ENCODE measurements at places on chromosomes 1 and 21.

GRCh38 chr1:167270349-167271092 is 49.8 kb downstream of the POU2F1 start:
- DNase-seq, result no peak

- DNase-seq, result no peak
Measured at GRCh38 chr1:212637902-212638301, 29.3 kb downstream of the ATF3 start.

DNA sequence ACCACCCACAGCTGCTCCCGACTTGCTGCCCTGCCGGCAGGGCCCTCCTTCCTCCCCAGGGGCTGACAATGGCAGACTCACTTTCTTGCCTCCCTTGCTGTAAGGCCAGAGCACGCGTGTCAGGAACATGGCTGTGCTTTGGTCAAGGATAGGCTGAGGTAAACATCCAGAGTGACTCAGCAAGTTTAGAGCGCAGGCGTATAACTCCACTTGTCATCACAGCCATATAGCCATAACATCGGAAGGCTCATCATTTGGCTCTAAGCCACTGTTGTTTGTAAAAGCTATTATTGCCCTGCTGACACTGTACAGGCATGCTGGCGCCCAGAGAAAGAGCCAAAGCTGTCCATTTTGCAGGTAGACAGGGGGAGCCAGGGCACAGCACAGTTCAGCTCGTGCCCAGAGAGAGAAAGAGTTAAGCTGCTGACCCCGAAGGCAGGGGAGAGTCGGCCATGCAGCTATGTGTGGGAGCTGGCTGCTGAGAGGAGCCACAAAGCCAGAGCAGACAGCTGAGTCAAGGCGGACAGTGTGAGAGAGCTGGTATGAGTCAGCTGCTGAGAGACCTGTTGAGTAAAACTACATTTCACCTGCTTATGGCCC is 60.6 kb downstream of the GNG4 start:
- no peak for DNase-seq

- DNase-seq, result no peak
Measured at GRCh38 chr1:71650119-71650518, 569.3 kb upstream of the ZRANB2 start.

DNA sequence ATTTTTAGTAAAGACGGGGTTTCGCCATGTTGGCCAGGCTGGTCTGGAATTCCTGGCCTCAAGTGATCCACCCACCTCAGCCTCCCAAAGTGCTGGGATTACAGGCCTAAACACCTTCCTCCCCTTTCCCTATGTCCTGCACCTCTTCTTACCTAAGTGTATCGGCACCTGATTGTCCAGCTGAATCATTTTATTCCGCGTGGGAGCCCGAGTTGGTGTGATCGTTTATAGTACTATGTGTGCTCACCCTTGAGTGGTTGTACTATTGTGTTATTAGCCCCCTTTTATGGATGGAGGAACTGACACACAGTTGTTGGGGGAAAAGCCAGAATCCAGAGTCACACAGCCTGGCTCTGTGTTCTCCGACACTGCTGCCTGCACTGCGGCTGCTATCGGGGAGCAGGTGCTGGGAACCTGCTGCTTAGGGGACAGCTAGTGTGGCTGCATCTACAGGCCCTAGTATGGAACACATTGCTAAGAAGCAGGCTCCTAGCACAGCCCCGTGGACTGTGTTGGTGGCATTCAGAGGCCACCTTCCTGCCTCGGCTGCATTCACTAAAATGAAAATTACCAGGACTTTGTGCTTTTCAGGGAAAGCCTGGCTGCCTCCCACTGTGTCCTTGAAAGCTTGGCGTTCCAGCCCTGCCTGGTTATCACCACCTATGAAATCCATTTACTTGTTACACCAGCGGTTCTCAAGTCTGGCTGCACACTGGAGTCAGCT is 21.6 kb downstream of the ENO1 start:
- no peak for DNase-seq

DNA sequence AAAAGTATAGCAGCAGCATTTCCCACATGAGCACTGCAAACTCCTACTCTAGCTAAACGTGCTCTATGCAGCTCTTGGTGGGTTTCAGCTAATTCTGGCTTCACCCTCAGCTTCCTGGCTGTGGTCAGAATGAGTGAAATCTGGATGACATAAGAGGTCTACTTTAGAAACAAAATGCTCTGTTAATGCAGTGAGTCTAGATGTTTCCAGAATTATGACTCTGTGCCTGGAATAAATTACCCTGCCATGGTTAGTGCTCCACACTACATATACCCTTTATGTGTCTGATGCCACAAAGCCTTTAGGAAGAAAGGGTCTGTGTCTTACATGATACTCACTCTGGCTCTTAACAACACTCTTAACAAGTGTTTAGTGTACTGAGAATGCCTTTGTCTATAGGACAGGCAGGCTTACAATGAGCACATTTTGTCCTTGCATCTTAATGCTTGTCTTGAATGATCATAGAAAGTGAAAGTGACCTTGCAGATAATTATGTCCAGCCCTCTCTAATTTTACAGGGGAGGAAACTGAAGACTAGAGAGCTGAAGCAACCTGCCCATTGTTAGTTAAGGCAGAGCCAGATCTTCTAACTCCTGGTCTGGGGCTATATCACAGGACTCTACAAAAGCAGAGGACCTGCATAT is 9.2 kb downstream of the S100A10 start:
- DNase-seq, result no peak

DNA sequence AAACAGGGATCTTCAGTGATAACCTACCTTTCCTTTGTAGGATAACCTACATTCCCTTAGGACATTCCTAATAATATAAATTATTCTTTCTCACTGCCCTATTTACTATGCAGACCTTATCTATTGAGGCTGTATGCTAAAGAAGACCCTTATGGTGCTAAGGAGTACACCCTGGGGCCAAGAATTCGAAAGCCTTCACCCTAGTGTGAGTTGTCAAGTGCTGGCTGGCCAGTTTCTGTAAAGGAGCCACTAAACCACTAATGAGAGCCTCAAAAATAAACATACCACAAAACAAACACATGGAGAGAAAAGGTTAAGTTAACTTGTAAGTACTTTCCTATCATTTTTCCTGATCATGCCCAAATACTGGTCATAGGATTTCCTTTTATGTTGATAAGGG is 315.0 kb upstream of the CAMK1G start:
- no peak for DNase-seq

GRCh38 chr1:240306673-240307072 is 215.0 kb downstream of the FMN2 start:
- DNase-seq, result no peak

- DNase-seq, result no peak
Measured at GRCh38 chr1:64062941-64063581, 140.4 kb upstream of the UBE2U start.

- DNase-seq, result no peak
Measured at GRCh38 chr1:2224170-2224584, 3.9 kb upstream of the SKI start.

DNA sequence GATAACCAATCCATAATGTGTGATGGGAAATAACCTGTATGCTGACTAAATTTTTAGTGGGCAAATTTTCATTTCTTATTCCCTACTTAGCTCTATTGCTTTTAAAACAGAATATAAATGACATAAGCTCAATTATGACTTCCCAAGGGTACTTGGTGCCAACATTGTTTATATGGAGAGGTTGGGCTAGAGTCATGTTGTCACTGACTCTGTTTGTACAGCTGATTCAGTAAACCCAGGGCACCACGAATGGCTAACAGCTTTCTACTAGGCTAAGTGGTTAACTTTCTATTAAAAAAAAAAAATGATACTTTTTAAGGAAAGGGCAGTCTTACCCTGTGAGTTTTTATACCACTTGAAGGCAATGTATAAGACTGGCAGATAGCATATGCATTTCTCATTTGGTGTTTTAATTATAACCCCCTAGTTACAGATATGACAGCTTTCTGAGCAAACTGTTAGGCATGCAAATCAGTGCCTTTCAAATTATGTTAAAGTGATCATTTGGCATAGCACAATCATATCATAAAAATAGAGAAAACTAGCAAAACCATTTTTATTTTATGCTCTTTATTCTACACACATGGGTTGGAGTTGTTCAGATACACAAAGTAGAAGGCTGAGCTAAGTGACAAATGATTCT is 147.1 kb downstream of the DNM3 start:
- no peak for DNase-seq

DNA sequence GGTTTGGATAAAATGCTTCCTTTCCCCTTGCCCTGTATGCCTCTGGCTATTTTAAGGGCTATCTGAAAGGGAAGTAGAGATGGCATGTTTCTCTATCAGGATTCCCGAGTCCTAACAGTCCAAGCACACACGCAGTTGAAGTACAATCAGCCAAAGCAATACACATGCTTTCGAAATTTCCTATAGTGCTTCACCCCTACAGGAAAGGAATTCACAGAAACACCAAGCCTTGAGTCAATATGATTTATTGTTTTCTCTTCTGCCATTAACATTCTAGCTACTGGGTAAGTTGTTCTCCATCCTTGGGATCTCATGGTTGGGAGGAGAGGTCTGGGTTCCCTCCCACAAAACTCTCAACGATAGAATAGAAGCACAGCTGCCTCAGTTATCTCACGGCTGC is 8.7 kb downstream of the ITLN1 start:
- DNase-seq, result no peak

DNA sequence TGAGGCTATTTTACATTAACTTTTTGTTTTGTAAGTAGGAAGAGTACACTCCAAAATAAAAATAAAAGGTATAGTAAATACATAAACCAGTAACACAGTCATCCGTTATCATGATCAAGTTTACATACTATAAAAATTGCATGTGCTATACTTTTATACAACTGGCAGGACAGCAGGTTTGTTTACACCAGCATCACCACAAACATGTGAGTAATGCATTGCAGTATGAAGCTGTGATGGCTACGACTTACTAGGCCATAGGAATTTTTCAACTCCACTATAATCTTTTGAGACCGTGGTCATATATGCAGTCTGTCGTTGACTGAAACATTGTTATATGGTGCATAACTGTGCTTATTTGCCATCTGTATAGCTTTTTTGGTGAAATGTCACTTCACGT is 106.2 kb downstream of the CENPF start:
- no peak for DNase-seq

- no peak for DNase-seq
Measured at GRCh38 chr1:98426092-98426491, 235.4 kb upstream of the SNX7 start.

- no peak for DNase-seq
Measured at GRCh38 chr1:178739285-178740045, 14.4 kb downstream of the RALGPS2 start.

- DNase-seq, result no peak
Measured at GRCh38 chr1:27071049-27071416, 58.4 kb upstream of the TENT5B start.

GRCh38 chr1:40868051-40868723 is 6.0 kb upstream of the CITED4 start:
- DNase-seq, result no peak

GRCh38 chr1:39733161-39733560 is 5.5 kb upstream of the PPIE start:
- DNase-seq, result no peak

DNA sequence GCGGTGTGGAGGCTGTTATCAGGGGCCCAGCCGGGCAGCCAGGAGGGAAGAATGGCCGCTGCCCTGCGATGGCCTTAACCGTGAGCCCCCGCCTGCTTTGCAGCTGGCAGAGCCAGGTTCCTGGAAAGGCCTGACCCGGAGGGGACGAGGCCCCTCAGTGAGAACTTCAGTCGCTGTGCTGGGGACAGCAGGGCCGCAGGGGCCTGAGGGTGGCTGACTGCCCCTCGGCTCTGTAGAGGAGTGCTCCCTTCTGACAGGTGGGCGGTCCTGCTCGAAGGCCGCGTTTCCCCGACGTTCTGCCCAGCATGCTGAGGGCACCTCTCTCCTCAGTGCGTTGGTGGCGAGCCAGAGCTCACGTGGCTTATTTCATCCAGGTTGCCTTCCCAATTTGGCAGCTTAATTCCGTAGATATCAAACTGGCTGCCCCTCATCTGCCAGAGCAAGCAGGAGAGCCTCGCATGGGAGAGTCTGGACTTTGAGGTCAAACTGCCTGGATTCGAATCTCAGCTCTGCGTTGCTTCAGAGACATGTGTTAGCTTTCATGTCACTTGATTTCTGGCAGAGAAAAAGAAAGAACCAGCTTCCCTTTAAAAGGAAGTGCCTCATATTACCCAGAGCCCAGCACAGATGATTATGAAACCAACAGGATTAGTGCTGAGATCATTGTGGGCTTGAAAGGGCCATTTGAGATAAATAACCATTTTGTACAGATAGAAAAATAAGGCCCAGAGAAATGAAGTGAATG is 239.8 kb downstream of the SDCCAG8 start:
- DNase-seq, result no peak

GRCh38 chr21:17981060-17981740 is 162.0 kb upstream of the C21orf91 start:
- no peak for DNase-seq

- no peak for DNase-seq
Measured at GRCh38 chr1:12464045-12464461, 154.0 kb downstream of the DHRS3 start.
